ENCODE measurements at places on chromosomes 5 and 9.

- DNase-seq = no peak
These were observed 24.6 kb downstream of the TJP2 start for GRCh38 chr9:69198521-69199220.

GRCh38 chr9:79570448-79571308 lies 1.1 kb upstream of the TLE4 start:
- DNase-seq = no peak

GRCh38 chr9:72751541-72751940 lies 201.3 kb downstream of the ALDH1A1 start:
- no peak for DNase-seq

DNA sequence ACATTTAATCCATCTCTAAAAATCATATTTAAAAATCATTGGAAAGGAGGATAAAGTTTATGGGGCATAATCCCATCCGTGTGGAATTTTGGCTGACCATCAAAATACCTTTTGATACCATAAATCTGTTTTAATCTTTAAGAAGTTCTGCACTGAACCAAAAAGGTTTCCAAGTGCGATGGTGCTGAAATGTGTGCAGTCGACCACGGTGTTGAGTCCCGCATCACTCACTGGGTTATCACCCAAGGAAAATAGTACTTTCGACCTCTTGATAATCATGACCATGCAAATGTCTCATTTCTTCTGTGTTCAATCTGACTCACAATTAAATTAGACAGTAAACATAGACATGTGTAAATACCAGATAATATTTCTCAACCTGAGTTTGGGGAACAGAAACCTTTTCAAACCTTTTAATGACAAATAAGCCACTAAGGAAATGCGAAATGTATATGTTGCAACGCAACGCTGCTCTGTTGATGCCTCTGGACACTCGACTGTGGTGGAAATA lies 62.0 kb upstream of the CDH6 start:
- DNase-seq = no peak

DNA sequence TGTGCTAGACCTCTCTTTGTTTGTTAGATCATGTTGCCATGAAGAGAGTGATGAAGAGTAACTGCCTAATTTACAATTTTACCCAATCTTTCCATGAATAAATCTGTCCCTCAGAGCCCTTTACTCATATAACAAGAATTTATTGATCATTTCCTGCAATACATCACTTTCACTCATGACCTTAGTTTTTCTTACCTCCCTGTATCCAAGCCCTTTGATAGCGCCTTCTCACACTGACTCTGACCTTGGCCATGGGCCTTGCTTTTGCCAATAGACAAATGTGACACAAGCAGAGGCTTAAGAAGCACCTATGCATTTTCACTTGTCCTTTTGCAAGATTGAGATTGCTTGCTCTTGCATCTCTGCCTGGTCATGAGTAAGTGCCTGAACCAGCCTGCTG lies 288.1 kb downstream of the NNT start:
- no peak for DNase-seq

GRCh38 chr5:143653256-143653655 lies 158.7 kb upstream of the HMHB1 start:
- DNase-seq = no peak
